ENCODE measurements at places on chromosomes 13 and 19. TPM values are rescaled to one million over a fixed set of nuclear protein-coding genes. Genes with fewer than 3 reads are reported as not detected.

Gene CLDN10
- not detected for total RNA-seq

Gene LAIR1
- not detected for total RNA-seq

Gene ZNF667
- not detected for total RNA-seq

Gene ZNF333
- 15.4 TPM for total RNA-seq

Gene SYCN
- total RNA-seq = not detected

Gene PPM1N
- total RNA-seq = 0.42 TPM

Gene ERICH4
- total RNA-seq = not detected

Gene TMC4
- 3.7 TPM for total RNA-seq

- no peak for DNase-seq
- H3K27me3 ChIP-seq = no peaks in the 10 kb centered on the region
- peak overlapping the region; percentile 95 for H3K4me3 ChIP-seq
- H3K27ac ChIP-seq = peak overlapping the region; percentile 99
- peaks cover 31% of the 10 kb centered on the region for H3K36me3 ChIP-seq
These were observed 1.4 kb downstream of the HNRNPM start for GRCh38 chr19:8446061-8446709.

DNA sequence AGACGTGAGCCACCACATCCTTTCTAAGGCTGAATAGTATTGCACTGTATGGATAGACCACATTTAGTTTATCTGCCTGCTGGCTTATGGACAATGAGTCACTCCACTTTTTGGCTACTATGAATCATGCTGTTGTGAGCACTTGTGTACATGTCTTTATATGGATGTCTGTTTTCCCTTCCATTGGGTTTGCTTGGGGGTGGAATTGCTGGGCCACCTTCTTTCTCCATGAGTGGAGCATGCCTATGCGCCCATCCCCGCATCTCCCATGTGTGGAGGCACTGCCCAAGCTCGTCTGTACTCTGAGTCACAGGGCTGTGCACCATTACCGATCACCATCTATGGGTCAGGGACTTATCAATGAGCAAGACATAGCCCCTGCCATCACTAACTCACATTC lies 127.2 kb upstream of the GJB6 start:
- H3K4me1 ChIP-seq = peaks cover 29% of the 10 kb centered on the region
- no peaks in the 10 kb centered on the region for H3K27me3 ChIP-seq
- peak; percentile 95 for DNase-seq
- H3K27ac ChIP-seq = peak overlapping the region; percentile 82
- H3K4me3 ChIP-seq = no peak overlapping the region

- no peaks in the 10 kb centered on the region for H3K4me1 ChIP-seq
- H3K27me3 ChIP-seq = peaks cover 33% of the 10 kb centered on the region
- H3K4me3 ChIP-seq = no peak overlapping the region
- H3K36me3 ChIP-seq = no peaks in the 10 kb centered on the region
- no peak for DNase-seq
- no peak overlapping the region for H3K27ac ChIP-seq
These were observed 12.7 kb upstream of the LILRA5 start for GRCh38 chr19:54325631-54326030.

DNA sequence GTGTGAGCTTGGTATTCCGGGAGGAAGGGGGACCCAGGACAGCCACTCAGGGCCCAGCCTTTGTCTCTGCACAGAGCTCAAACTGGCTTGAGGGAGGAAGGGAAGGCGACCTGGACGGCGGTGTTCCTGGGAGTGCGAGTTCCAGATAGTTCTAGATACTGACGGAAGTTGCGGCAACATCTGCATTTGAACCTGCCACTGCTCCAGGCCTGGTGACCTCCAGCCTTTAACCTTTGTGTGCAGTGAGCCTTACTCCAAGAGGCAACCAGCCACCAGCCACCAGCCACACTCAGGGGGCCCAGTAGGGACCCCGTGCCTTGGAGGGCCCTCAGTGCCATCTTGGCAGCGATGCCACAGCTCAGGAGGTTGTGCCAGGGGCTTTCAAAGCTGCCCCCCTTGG lies 15.5 kb upstream of the ZBTB7A start:
- H3K4me3 ChIP-seq = no peak overlapping the region
- H3K27ac ChIP-seq = no peak overlapping the region
- H3K4me1 ChIP-seq = no peaks in the 10 kb centered on the region
- peaks cover 15% of the 10 kb centered on the region for H3K36me3 ChIP-seq
- DNase-seq = no peak

DNA sequence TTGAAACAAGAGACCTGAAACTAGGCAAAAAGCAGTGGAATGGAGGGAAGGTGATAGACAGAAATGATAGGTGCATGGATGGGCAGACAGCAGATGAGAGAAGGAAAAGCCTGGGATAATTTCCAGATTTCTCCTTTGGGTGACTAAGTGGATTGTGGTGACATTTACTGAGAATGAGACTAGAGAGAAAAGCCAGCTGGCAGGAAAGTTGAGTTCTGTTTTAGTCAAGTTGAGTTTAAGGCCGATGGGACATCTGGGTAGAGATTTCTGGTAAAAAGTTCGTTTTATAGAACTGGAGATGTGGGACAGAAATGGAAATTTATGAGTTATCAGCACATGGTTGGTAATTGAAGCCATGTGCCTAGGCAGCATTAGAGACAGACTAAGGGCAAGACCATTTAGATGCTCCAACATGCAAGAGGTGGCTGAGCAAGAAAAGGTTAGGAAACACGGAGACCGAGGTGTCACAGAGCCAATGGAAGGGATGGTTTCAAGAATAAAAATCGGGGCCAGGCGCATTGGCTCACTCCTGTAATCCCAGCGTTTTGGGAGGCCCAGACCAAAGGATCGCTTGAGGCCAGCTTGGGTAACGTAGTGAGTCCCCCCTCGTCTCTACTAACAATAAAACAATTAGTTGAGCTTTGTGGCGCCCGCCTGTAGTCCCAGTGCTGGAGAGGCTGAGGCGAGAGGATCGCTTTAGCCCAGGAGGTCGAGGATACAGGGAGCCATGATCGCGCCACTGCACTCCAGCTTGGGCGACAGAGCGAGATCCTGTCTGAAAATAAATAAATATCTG lies 9.6 kb upstream of the DGKH start:
- H3K4me1 ChIP-seq = peaks cover 6% of the 10 kb centered on the region
- DNase-seq = no peak
- no peak overlapping the region for H3K27ac ChIP-seq
- peak overlapping the region; percentile 84 for H3K4me3 ChIP-seq

- peak overlapping the region; percentile 13 for H3K27ac ChIP-seq
- no peaks in the 10 kb centered on the region for H3K27me3 ChIP-seq
- H3K36me3 ChIP-seq = no peaks in the 10 kb centered on the region
- DNase-seq = peak; percentile 25
- peaks cover 6% of the 10 kb centered on the region for H3K4me1 ChIP-seq
These were observed 1525.9 kb upstream of the SLC10A2 start for GRCh38 chr13:104592127-104592526.

DNA sequence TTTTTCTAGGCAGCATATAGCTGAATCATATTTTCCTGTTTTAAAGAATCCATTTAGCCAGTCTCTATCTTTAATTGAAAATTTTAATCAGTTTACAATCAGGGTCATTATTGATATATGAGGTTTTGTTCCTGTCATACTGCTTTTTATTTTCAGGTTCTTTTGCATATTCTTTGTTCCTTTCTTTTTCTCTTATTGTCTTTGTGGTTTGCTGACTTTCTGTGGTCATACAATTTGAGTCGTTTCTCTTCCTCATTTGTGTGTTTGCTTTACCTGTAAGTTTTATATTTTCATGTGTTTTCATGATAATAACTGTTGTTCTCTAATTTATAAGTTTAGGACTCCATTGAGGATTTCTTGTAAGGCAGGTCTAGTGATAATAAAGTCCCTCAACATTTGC lies 812.6 kb downstream of the DACH1 start:
- H3K4me1 ChIP-seq = no peaks in the 10 kb centered on the region
- no peak overlapping the region for H3K4me3 ChIP-seq
- no peak overlapping the region for H3K27ac ChIP-seq
- H3K27me3 ChIP-seq = peaks cover 66% of the 10 kb centered on the region

GRCh38 chr19:46116121-46116520 lies 8.4 kb downstream of the IGFL3 start:
- H3K4me3 ChIP-seq = no peak overlapping the region
- peak overlapping the region; percentile 82 for H3K27ac ChIP-seq
- peaks cover 19% of the 10 kb centered on the region for H3K4me1 ChIP-seq

DNA sequence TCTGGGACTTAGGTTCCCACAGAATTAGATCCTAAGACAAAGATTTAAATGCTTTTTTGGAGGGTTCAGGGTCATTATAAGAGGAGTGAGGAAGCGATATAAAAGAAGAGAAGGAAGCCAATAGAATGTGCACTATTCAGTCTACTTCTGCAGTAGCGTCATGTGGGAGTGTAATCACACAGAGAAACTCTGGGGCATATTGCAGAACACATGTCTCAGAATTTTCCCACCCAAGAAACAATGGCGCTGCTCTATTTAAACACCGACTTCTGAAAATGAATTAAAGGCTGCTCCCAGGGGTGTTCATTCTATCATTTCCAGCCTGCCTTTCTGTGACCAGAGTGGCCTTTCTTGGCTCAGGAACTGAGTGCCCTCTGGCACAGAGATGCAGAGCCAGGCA lies 617.6 kb downstream of the FGF9 start:
- H3K27me3 ChIP-seq = no peaks in the 10 kb centered on the region
- no peaks in the 10 kb centered on the region for H3K36me3 ChIP-seq
- H3K27ac ChIP-seq = no peak overlapping the region

- H3K4me3 ChIP-seq = no peak overlapping the region
- H3K27ac ChIP-seq = no peak overlapping the region
- peaks cover 34% of the 10 kb centered on the region for H3K36me3 ChIP-seq
- no peak for DNase-seq
These were observed 1.3 kb upstream of the B3GNT8 start for GRCh38 chr19:41428481-41428859.

GRCh38 chr13:102291587-102292218 lies 110.1 kb downstream of the FGF14 start:
- H3K4me1 ChIP-seq = peaks cover 15% of the 10 kb centered on the region
- H3K27me3 ChIP-seq = no peaks in the 10 kb centered on the region
- no peak overlapping the region for H3K4me3 ChIP-seq

GRCh38 chr13:47226516-47226915 lies 329.7 kb upstream of the HTR2A start:
- no peaks in the 10 kb centered on the region for H3K27me3 ChIP-seq
- H3K27ac ChIP-seq = no peak overlapping the region
- no peaks in the 10 kb centered on the region for H3K36me3 ChIP-seq
- no peak for DNase-seq
- no peaks in the 10 kb centered on the region for H3K4me1 ChIP-seq
- H3K4me3 ChIP-seq = no peak overlapping the region

DNA sequence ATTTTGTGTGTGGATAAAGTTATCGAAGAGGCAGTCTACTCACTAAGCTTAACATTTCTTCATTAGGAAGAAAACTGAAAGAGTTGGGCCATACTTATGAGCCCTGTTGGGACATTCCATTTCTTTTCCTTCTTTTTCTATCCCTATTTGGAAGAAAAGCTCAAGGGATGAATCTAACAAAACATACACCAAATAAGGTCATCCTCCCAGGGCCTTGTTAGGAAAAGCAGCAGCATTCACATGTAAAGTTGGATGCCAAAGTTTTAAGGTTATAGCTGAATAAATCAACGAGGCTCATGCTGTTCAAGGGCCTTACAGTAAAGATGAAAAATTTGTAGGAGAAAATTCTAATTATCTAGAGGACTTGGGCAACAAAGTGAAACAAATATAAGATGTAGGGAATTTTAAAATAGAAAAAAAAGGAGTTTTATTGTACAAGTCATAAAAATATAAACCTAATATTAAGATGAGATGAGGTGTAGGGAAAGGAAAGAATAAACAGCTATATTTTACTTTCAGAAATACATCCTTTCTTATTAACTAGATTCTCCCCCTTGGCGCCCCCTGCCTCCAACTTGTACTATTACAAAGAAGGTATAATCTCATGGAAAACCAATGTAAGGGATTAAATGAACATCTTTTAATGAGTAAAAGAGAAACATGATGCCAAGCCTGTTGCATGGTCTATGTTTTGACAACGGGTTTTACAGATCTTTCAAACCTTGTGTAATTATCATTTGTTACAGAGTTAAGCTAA lies 160.4 kb downstream of the PCDH20 start:
- H3K27me3 ChIP-seq = peaks cover 16% of the 10 kb centered on the region
- H3K27ac ChIP-seq = no peak overlapping the region
- H3K4me3 ChIP-seq = no peak overlapping the region
- no peaks in the 10 kb centered on the region for H3K4me1 ChIP-seq
- DNase-seq = peak; percentile 41

GRCh38 chr19:604355-604754 lies 14.7 kb downstream of the HCN2 start:
- no peak for DNase-seq
- no peak overlapping the region for H3K27ac ChIP-seq
- H3K36me3 ChIP-seq = no peaks in the 10 kb centered on the region
- no peaks in the 10 kb centered on the region for H3K4me1 ChIP-seq

All from MCF 10A (cell line).